ENCODE measurements at places on chromosomes 6 and 20.
A peak's percentile ranks its signal among the peaks of the same experiment; 100 is the strongest.

GRCh38 chr20:46914789-46915379 lies 20.2 kb downstream of the EYA2 start:
- no peak for DNase-seq

DNA sequence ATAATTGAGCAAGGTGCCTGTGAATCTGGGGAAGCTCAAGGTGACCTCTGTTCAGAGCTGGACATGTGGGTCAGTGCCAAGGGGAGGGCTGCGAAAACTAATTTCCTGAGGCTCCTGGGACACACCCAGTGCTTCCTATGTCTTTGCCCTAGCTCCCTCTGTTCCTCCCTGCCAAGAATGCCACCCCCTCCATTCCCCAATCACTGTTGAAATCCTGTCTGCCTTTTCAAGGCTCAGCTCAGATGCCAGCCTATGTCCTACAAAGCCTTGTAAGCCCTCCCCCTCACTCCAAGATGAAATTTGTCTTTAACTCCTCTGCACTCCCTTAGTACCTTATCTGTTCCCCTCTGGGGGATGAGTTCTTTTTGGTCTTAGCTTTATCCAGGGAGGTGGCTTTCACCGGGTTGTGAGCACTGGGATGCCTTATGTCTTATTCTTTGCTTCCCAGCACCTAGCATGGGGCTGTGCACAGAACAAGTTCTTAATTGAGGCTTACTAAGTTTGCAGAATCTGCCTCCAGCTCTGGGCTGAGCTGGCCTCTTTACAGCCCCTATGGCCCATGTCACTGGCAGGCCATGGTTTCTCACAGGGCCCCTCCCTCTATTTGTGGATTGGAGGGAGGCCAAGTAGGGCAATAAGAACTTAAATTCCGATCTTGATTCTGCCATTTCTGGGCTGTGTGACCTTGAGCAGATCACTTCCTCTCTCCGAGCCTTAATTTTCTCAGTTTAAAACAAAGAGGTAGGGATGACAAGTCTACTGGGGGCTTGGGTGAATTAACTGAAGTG lies 51.5 kb upstream of the EPB41L1 start:
- no peak for DNase-seq

DNA sequence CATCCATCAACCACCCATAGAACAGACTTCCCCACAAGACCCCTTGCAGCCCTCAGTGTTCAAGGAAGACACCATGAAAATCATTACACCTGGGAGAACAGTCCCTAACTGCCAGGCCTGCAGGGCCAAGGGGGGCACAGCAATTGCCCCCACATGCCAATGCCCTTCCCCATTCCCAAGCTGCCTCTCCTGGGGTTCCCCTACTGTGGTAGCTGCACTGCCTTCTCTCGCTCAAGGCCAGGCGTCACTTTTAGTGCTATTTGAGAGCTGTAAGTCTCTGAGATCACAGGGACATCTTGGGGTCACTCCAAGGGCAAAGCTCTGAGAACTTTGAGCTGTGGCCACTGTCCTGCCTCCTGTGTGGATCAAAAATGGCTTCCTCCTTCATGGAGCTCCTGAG lies 6.0 kb upstream of the ACSS1 start:
- no peak for DNase-seq

GRCh38 chr6:41466437-41466990 lies 79.7 kb upstream of the FOXP4 start:
- no peak for DNase-seq

DNA sequence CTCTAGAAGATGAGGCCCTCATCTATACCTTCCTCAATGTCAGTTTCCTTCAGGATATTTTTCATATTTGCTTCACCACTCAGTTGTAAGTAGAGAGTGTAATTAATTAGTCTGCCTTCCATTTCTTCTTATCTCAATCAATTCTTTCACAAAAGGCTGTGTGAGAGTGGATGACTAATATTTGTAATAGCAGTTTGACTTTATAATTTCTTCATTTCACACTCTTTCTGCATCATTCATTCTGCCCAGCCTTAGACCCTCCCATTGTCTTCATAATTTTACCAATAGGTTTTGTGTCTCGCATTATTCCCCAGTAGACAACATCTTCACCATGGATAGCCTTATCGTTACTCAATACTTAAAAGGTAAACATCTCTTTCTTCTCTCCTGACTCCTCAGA lies 1239.3 kb upstream of the MAP3K7 start:
- no peak for DNase-seq

GRCh38 chr6:20426177-20427082 lies 24.8 kb downstream of the E2F3 start:
- DNase-seq, result no peak

- DNase-seq, result peak; percentile 56
Measured at GRCh38 chr6:33744001-33744848, 2.5 kb downstream of the IP6K3 start.

DNA sequence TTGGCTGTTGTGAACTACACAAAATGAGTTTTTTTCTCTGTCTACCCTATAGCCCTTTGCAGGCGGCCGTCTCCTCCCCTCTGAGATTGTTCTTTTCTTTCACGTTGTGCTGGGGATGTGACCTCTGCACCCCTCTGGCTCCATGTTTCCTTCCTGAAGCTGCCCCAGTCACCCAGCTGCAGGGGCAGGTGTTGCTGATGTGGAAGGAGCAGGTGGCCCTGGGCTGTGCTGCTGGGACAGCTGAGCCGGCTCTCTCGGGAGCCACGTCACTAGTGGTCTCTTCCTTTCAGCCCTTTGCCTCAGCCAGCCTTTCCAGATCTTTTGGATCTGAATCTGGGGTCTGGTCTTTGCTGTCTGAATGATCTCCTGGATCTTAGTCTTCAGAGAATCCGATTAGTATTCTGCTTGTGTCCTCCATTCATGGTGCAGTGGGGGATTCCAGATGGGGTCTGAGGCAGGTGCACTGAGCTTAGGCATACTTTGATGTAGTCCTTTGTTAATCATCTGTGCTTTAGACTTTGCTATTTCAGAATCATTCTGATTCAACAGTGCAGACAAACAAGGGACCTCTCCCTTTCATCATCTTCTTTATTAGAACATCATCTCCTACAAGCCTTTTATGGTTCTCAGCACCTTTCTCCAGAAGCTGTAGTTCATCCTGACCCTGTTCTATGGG lies 31.4 kb downstream of the TMEM181 start:
- no peak for DNase-seq

GRCh38 chr6:12312736-12313135 lies 22.6 kb downstream of the EDN1 start:
- DNase-seq, result no peak

- no peak for DNase-seq
Measured at GRCh38 chr6:28254121-28254519, 2.1 kb upstream of the ZKSCAN4 start.

DNA sequence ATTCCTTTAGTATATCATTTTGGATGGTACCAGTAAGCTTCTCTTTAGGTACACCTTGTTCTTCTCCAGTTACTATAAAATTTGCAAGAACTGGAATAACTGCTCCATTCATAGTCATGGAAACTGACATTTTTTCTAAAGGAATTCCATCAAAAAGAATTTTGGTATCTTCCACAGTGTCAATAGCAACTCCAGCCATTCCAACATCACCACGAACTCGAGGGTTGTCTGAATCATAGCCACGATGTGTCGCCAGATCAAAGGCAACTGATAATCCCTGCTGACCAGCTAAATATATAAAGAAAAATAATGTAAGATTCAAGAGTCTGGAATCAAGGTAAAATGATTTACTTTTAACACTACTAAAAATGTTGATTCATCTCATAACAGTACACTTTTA lies 5.3 kb downstream of the MMUT start:
- DNase-seq, result no peak

- no peak for DNase-seq
Measured at GRCh38 chr6:38080889-38081288, 261.4 kb downstream of the ZFAND3 start.

DNA sequence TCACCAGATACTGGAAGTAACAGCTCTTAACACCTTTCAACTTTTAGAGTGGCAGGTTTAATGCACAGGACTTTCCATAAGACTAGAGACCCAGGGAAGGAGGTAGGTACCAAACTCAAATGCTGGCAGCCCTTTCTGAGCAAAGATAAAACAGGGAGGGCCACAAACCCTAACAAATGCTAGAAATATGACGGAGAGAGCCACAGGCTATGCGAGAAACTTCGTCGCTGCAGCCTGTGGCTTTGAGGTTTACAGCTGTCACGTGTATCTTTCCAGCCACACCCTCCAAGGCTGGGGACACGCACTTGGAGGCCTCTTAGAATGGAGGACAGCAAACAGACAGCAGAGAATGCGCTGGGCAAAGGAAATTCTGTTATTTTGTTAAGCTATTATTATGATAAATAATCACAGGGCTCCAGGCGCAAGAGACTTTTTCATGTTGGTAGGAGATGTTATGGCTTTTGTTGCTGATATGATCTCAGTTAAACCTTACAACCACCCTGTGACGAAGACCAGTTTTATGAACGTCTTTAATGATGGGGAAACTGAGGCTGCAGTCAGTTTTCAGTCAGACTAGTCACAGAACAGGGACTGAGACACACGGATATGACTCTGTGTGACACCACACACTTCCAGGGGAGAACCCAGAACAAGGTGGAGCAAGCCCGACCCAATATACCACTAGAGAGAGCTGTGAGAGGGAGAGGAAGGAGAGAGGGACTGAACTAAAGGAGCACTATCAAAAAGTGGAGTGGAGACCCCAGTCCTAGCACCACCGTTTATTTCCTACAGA lies 2.0 kb downstream of the TRAM2 start:
- no peak for DNase-seq

GRCh38 chr6:35327349-35328027 lies 14.9 kb upstream of the PPARD start:
- peak; percentile 45 for DNase-seq

GRCh38 chr6:148250975-148251685 lies 91.5 kb upstream of the SASH1 start:
- no peak for DNase-seq

DNA sequence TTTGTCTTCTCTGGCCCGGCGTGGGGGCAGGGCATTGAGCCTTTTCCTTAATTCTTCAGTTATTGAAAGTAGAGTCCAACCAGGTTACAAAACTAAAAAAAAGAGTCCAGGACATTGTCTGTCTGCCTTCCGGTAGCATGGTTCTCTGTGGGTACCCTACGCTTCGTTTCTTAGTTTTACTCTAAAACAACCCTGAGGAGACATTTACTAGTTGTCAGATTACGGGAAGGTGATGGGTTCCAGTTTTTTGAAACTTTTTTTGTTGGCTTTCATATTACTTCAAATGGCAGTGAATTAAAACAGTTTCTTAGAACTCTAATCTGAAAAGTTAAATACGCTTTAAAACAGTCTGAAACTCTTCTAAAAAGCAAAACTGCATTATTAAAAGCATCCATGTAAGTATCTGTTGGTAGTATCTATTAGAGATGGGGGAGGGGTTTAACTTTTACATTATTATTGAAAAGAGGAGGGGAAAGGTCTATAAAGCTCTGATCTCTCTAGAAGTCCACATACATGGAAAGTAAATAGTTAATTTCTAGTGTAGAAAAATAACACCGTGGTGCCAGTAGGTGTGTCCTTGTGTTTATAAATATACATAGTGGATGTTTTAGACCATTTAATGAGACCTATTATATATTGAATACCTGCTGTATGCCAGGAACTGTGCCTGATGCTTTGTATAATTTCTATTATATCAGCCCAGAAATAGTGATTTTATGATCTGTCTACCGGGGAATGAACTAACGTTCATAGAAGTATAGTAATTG lies 2.2 kb downstream of the BICRAL start:
- no peak for DNase-seq

DNA sequence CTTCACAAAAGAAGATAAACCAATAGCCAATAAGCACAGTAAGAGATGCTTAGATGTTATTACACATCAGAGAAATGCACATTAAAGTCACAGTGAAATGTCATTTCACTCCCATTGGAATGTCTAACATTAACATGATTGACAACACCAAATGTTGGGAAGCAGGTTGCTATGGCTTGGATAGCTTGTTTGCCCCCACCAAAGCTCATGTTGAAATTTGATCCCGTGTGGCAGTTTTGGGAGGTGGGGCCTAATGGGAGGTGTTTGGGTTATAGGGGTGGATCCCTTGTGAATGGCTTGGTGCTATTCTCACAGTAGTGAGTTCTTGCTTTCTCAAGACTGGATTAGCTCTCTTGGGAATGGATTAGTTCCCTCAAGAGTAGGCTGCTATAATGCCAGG lies 44.8 kb downstream of the MRAP2 start:
- no peak for DNase-seq

DNA sequence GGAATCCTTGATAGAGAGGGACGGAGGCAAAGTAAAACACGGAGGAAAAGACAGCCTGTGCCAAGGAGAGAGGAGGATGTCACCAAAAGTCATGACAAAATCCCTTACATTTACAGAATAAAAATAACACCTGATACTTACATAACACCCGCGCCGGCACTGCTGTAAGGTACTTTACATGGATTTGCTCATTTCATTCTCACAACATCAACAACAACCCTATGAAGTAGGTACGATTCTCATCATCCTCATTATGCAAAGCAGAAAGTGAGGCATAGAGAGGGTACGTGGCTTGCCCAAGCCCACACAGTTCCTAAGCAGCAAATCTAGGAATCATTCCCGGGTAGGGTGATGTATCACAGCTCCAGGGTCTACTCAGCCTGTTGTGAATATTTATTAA lies 67.6 kb upstream of the NFATC2 start:
- DNase-seq, result no peak

- DNase-seq, result no peak
Measured at GRCh38 chr6:87082160-87082721, 12.7 kb downstream of the CGA start.

GRCh38 chr6:140388815-140389214 lies 1014.4 kb upstream of the CITED2 start:
- DNase-seq, result no peak

GRCh38 chr6:84897988-84898594 lies 133.7 kb upstream of the TBX18 start:
- no peak for DNase-seq

DNA sequence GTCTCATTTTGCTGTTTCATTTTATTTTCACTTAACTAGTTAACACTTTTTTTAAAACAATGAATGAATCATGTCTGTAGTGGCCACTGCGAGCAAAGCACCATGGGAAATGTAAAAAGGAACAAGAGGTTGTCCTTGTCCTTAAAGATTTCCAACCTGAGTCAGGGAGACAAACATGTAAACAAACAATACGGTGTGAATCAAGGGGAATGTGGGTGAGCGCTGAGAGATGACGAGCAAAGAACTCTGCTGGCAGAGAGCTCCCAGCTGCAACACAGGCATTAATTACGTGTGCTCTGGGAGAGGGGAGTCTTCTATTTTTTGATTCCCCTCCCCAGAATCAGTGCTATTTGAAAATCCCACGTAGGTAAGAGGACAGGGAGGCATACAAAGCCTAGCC lies 84.3 kb downstream of the ATXN1 start:
- no peak for DNase-seq

DNA sequence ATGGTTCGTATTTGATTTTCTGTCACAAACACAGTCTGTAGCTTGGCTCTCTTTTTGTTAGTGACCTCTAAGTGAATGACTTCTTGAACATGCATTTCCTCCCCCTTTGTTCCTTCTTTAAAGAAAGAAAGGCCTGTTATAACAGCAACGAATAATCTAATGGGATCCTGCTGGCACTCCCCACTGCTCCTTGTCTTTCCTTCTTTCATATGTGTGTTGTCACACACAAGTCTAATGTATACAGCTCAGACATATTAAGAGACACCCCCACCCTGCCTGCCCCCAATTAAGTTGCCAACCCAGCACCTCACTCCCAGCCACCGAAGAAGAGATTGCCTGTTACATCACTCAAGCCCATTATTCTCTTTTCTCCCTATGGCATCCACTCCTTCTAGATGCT lies 4.9 kb upstream of the SAMD5 start:
- no peak for DNase-seq

GRCh38 chr20:62578294-62578897 lies 63.9 kb upstream of the SLCO4A1 start:
- DNase-seq, result no peak

- no peak for DNase-seq
Measured at GRCh38 chr20:42902509-42902908, 287.2 kb downstream of the PTPRT start.

GRCh38 chr20:24462460-24463010 lies 6.9 kb upstream of the SYNDIG1 start:
- no peak for DNase-seq
